ENCODE measurements at places on chromosomes 3 and 15.
A peak's percentile ranks its signal among the peaks of the same experiment; 100 is the strongest.

- H3K4me1 ChIP-seq = peaks cover 25% of the 10 kb centered on the region
- H3K27me3 ChIP-seq = no peaks in the 10 kb centered on the region
- peak overlapping the region; percentile 60 for H3K27ac ChIP-seq
- no peaks in the 10 kb centered on the region for H3K36me3 ChIP-seq
These were observed 105.3 kb downstream of the THRB start for GRCh38 chr3:24389108-24390090.

DNA sequence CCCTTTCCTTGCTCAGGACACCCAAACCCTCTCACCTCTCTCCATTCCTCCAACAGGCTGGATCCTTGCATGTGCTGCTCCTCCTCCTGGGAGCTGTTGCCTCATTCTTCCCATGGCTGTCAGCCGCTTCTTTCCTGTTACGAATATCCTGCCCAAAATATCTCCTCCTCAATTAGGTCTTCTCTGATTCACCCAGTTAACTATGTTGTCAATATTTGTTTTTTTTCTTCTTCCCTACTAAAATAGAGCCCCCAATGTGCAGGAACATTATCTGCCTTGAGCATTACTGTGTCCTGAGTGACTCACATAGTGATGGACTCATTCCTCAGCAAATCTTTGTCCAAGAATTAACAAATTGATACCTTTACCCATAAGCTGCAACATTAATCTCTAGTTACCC lies 357.2 kb downstream of the CLSTN2 start:
- DNase-seq = no peak
- H3K27ac ChIP-seq = no peak overlapping the region
- H3K27me3 ChIP-seq = no peaks in the 10 kb centered on the region
- H3K4me1 ChIP-seq = no peaks in the 10 kb centered on the region
- H3K4me3 ChIP-seq = no peak overlapping the region

GRCh38 chr3:142623194-142623593 lies 27.0 kb downstream of the PLS1 start:
- no peak overlapping the region for H3K27ac ChIP-seq
- H3K27me3 ChIP-seq = no peaks in the 10 kb centered on the region
- DNase-seq = no peak
- H3K4me3 ChIP-seq = no peak overlapping the region

DNA sequence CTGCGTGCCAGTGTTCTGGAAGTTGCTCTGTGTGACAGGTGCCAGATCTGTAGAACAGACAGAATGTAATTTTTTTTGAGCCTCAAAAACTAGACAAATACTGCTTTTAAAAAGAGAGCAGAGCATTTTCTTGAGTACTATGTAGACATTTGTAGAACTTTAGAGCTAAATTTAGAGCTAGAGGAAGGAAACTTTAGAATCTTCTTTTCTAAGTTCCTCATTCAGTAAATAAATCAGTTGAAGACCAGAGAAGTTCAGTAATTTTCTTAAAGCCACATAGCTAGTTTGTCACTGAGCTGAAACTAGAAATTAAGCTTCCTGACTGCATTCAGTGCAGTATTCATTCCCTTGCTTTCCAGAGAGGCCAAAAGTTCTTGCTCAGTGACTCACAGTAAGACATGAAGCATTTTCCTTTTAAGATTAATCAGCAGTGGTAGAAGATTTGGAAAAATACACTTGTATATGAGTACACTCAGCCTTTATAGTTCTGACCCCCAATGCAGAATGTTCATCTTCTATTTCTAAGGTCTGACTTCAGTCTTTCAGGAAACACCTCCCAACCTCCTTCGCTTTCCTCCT lies 83.6 kb upstream of the TSEN2 start:
- no peak overlapping the region for H3K27ac ChIP-seq
- H3K27me3 ChIP-seq = no peaks in the 10 kb centered on the region
- no peak for DNase-seq
- no peak overlapping the region for H3K4me3 ChIP-seq

- H3K27me3 ChIP-seq = no peaks in the 10 kb centered on the region
- H3K4me1 ChIP-seq = no peaks in the 10 kb centered on the region
- H3K4me3 ChIP-seq = no peak overlapping the region
- no peaks in the 10 kb centered on the region for H3K36me3 ChIP-seq
- H3K27ac ChIP-seq = no peak overlapping the region
These were observed 59.6 kb upstream of the GLCE start for GRCh38 chr15:69100821-69101220.

DNA sequence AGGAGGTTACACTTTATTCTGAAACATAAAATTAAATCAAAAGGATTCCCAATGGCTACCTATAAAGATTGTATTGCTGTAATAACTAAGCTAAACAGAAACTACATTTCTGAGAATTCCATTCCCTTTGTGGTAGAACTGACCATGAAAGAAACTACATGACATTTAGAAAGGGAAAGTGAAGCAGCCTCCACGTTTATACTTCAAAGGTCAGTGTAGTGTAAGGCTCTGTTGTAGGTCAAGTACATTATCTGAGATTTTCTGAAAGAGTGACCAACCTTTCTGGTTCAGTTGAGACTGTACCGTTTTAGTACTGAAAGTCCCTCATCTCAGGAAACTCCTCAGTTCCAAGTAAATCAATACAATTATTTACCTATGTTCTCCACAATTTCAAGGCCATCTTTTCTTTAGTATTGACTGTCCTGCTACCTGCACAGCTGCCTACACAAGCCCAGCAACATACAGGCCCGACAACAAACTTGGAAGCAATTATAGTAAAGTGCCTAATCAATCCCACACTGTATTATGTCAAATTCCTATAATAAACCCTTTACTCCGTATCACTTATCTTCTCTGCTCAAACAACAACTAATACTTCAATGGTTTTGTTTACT lies 343.0 kb downstream of the PLOD2 start:
- H3K27ac ChIP-seq = no peak overlapping the region
- H3K4me3 ChIP-seq = no peak overlapping the region
- no peaks in the 10 kb centered on the region for H3K36me3 ChIP-seq
- H3K4me1 ChIP-seq = no peaks in the 10 kb centered on the region
- H3K27me3 ChIP-seq = no peaks in the 10 kb centered on the region

DNA sequence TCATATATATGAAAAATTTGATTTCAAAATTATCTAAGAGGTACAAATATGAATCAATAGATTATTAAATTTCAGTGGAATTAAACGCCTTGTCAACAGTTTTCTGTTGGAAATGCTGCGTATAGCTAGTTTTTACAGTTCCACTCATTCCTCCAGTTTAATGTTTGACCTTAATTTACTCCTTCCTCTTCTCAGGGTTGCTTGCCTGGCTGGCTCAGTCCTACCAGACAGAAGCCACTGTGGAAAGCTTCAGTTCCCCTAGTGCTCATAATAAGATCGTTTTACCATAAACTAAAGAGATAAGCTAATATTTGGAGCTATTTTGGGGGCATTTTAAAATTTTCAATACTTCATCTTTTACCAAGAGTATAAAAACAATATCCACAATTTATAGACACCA lies 22.8 kb downstream of the EMC7 start:
- H3K27ac ChIP-seq = no peak overlapping the region
- H3K4me3 ChIP-seq = no peak overlapping the region
- no peaks in the 10 kb centered on the region for H3K4me1 ChIP-seq
- H3K36me3 ChIP-seq = peaks cover 4% of the 10 kb centered on the region

GRCh38 chr3:66858656-66859381 lies 139.3 kb upstream of the KBTBD8 start:
- no peak overlapping the region for H3K4me3 ChIP-seq
- H3K27ac ChIP-seq = no peak overlapping the region
- no peaks in the 10 kb centered on the region for H3K27me3 ChIP-seq
- DNase-seq = no peak
- no peaks in the 10 kb centered on the region for H3K36me3 ChIP-seq

GRCh38 chr3:15726043-15726442 lies 71.7 kb downstream of the ANKRD28 start:
- peaks cover 9% of the 10 kb centered on the region for H3K36me3 ChIP-seq
- no peaks in the 10 kb centered on the region for H3K4me1 ChIP-seq
- H3K27ac ChIP-seq = no peak overlapping the region
- H3K4me3 ChIP-seq = no peak overlapping the region

GRCh38 chr15:89874926-89875564 lies 18.7 kb downstream of the AP3S2 start:
- DNase-seq = peak; percentile 93
- H3K4me3 ChIP-seq = no peak overlapping the region
- no peak overlapping the region for H3K27ac ChIP-seq
- H3K27me3 ChIP-seq = no peaks in the 10 kb centered on the region
- peaks cover 20% of the 10 kb centered on the region for H3K4me1 ChIP-seq
- peaks cover 12% of the 10 kb centered on the region for H3K36me3 ChIP-seq

DNA sequence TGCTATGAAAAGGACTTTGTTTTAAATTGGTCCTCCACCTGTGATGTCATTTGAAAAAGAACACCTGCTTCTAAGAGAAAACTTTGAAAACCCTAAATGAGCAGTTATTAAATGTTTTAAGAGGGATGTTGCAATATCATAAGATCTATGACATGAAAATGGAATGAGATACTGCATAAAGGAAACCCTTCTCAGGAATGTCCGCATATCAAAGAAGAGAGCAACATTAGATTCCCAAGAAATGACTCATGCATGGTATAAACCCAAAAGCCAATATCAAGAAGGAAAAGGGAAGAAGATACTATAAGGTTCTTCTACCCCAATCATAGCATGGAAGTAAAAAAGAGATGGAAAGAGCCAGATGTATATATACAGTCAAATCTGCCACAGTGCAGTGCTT lies 627.5 kb upstream of the LMCD1 start:
- no peak overlapping the region for H3K4me3 ChIP-seq
- no peak for DNase-seq
- H3K27ac ChIP-seq = no peak overlapping the region
- H3K4me1 ChIP-seq = no peaks in the 10 kb centered on the region
- no peaks in the 10 kb centered on the region for H3K36me3 ChIP-seq

DNA sequence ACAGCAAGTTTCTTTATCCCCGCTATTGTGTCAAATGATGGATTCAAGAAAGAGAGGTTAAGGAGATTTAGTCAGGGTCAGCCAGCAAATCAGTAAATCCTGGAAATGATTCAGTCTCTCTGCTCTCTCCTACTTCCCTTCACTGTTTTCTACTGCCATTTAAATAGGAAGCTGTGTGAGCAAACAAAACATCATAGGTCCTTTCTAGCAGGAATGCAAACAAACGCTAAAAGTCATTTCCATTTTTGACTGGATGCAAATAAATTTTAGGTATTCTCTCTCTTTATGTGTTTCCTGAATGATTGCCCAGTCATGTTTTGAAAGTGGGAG lies 299.4 kb upstream of the RORA start:
- H3K27me3 ChIP-seq = no peaks in the 10 kb centered on the region
- H3K4me3 ChIP-seq = no peak overlapping the region
- H3K36me3 ChIP-seq = no peaks in the 10 kb centered on the region
- H3K4me1 ChIP-seq = no peaks in the 10 kb centered on the region
- no peak overlapping the region for H3K27ac ChIP-seq
